ENCODE measurements at places on chromosomes 3 and 15.

DNA sequence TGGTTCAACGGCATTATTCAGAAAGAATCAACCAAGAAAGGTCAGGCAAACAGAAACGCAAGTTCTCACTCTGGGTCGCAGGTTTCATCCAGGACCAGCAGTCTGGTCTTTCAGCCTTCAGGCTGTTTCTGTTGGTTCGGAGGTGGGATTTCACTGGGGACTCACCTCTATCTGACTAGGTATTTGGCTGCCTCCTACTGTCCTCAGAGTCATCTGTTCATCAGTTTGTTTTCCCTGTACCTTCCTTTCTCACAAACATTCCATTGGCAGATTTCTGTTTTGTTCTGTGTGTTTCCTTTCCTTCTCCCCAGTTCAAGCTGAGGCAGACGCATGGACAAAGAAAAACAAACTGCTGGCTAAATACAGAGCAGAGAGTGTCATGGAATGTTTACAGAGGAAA, 1046.6 kb upstream of the CFAP20DC start:
- no peak for DNase-seq

- DNase-seq, result no peak
Observed at GRCh38 chr15:64131547-64131946, 20.0 kb upstream of the SNX22 start.

GRCh38 chr15:63422891-63423590, 41.4 kb upstream of the CA12 start:
- no peak for DNase-seq

GRCh38 chr15:93109336-93110102, 20.5 kb upstream of the RGMA start:
- no peak for DNase-seq

DNA sequence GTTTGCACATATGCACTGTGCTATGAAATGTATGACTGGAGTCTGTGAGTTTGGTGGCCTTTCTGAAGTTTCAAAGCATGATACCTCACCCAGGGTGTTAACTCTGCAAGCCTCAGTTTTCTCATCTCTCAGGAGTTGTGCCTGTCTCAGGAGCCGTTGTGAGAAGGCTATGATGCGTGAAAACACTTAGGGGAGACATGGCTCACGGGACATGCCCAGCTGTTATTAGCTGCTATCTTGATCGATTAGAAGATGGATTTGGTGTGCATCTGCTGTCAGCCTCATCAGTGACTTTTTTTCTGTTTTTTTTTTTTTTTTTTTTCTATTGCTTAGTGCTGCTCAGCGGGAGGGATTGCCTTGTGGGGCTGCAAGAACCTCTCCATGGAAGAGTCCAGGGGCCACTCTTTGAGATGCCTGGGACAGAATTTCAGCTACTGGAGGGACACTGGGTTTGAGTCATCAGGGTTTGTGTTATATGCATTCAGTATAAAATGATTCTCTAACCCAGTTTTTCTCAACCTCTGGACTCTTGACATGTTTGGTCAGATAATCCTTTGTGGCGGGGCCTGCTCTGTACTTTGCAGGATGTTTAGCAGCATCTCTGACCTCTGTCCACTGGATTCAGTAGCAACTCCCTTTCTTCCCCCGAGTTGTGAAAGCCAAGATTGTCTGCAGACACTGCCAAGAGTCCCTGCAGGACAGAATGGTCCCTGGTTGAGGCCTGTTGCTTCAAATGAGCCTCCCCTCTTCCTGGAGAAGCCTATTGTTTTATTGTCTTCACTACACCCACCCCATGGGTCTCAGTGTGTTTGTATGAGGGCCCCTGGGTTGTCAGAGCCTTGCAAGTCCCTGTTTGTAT, 181.4 kb downstream of the CACNA2D3 start:
- no peak for DNase-seq

DNA sequence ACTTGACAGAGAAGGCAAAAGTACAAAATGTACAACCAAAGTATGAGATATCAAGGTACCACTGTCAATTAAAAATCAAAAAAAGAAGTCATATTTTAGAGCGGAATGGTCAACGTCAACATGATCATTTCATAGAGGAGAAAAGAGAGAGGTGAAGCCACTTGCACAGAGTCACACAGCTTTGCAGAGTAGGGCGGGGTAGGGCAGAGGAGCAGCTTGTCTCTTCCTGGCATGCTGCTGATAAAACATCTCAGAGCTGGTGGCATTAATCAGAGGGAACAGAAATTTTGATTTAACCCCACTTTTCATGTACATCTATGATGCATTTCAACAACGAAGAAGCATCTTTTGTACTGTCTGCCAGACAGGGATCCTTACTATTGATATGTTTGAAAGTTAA, 5.2 kb upstream of the IGF1R start:
- DNase-seq, result no peak

GRCh38 chr15:88912500-88912921, 668 bp downstream of the MFGE8 start:
- no peak for DNase-seq

DNA sequence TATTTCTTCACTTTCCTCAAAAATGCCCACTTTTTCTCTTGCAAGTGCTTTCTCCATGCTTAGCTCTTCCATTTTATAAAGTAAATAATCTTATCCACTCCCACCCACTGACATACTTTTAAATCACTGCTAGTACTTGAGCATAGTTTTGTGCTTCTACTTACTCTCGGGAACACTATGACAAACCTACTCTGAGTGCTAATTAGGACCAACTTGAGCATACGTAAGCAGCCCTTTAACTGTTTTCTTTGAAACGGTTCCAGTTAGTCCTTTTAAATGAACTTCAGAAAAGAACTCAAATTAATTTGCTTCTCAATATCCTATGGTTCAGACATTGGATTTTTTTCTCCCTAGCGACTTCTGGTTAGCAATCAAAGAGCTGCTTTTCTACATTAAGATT, 280.0 kb upstream of the SOX2 start:
- DNase-seq, result no peak

DNA sequence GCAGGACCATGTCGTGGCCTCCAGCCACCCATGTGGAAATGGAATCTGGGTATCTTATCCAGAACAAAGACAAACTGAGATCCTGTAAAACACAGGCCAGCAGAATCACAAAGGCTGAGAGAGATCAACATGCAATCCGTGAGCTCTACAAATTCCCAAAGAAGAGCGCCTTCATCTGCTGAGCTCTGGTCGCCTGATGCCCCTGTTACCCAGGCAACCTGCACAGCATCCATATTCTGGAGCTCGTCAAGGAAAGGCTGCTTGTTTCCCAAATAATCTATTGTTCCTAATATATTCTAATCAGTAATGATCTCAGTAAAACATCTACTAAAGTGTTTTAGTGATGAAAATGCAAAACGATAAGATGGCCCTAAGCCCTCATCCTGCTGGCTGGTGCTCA, 133.6 kb downstream of the OCA2 start:
- DNase-seq, result no peak

DNA sequence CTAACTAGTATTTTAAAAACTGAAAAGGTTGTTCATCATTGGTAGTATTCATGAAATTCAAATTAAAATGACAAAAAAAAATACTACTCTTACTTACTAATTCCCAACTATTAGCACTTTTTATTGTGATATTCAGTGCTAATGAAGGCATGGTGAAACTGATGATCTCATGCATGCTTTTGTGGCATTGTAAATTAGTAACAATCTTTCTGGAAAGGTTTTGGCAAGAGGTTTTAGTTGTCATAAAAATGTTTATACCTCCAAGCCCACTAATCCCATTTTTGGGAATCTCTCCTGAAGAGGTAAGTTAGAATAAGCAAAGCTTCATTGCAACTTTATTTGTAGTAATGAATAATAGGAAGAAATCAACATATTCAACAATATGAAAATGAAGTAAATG, 53.0 kb downstream of the LYSMD4 start:
- DNase-seq, result no peak

DNA sequence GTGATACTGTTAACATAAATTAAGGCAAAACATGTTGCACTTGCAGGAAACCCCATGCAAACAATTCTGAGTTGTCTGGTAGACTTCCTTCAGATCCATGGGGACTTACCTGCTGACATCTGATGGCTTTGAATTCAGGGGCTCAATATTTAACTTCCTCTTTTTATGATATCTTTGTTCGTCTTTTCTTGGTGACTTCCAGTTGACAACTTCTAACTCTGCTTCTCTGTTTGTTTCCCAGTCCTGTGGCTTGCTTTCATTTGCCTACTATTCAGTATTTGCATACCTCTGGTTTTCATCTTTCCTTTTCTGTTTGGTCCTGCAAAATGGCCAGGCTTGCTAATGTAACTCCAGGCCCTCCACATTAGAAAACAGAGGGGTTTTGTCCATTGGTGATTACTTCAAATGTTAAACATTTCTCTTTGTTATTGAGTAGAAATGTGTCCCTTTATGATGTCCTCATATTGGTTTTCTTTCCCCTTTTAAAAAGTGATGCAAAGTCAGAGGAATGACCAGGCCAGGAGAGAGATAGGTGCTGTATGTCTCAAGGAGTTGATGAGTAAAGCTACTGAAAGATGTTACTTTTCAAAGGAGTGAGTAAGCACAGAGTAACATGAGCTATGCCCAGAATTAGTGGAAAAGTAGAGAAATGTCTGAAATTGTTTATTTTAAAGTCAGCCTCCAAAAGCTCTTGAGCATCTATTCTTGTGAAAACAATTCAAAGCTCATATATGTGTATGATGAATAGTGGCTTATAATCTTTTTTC, 335.9 kb downstream of the LPP start:
- DNase-seq, result no peak

DNA sequence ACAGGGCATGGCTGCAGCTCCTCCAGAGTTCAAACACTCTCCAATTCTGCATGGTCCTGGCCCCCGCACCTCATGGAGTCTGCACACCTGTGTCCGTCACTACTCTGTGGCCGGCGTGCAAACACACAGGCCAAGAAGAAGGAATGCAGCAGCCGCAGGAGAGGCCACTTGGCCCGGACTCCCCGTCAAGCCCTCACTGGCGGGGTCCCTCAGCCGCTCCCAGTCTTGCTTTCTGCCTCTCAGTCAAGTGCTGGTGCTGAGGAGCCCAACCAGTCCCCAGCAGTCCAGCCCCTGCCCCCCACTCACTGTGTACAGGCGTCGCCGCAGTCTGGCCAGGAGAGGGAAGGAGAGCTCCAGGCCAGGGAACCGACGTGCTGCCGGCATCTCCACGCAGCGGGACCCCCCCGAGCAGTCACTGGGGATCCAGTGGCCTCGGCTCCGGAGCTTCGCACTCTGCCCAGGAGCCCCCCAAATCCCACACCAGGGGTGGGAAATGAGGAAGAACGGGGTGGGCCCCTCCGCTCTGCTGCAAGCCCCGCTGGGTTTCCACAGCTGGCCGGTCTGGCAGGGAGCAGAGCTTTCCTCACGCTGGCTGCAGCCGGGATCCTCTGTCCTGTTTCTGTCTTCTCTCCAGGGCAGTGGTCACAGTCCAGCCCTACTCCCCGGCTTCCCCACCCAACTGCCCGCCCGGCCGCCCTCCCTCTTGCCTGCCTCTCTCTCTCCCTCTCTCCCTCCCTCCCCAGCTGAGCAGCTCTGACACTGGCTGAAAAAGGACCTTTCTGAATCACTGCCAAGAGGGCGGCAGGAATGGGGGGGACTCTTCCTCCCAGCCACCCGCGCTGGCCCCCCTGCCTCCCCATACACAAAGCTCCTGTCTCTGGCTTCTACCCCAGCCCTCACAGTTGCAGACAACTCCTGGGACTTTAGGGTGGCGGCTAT, 16.0 kb downstream of the TNK2 start:
- no peak for DNase-seq

DNA sequence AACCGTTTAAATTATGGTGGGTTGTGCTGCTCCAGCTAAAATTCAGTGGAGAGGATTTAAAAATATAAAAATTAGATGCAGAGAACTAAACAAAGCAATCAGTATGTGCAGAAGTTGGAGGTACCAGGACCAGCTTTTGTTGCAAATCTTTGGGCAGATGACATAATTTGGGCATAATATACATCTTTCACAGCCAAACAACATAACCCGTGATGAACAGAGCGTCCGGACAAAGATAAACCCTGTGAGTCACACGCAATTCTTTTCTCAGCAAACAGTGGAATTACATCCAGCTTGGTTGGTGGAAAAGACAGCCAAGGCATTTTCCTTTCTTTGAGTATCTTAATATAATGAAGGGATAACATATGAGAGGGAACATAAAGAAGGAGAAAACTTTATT, 419.4 kb upstream of the ADAMTS9 start:
- no peak for DNase-seq

DNA sequence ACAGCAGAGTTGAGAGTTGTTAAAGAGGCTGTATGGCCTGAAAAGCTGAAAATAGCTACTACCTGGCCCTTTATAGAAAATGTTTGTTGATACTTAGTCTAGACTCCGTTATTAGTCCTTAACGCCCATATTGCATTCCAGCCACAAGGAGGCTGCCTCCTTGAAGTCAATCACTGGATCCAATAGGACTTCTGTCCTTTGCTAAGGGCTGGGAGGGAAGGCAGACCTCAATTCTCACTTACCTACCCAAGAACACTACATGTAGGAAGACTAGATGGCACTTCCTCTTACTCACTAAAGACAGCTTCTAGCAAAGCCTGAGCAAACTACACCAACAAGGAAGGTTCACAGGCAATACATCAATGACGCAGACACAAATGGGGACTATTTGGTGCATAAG, 139.5 kb upstream of the HACD2 start:
- DNase-seq, result no peak

DNA sequence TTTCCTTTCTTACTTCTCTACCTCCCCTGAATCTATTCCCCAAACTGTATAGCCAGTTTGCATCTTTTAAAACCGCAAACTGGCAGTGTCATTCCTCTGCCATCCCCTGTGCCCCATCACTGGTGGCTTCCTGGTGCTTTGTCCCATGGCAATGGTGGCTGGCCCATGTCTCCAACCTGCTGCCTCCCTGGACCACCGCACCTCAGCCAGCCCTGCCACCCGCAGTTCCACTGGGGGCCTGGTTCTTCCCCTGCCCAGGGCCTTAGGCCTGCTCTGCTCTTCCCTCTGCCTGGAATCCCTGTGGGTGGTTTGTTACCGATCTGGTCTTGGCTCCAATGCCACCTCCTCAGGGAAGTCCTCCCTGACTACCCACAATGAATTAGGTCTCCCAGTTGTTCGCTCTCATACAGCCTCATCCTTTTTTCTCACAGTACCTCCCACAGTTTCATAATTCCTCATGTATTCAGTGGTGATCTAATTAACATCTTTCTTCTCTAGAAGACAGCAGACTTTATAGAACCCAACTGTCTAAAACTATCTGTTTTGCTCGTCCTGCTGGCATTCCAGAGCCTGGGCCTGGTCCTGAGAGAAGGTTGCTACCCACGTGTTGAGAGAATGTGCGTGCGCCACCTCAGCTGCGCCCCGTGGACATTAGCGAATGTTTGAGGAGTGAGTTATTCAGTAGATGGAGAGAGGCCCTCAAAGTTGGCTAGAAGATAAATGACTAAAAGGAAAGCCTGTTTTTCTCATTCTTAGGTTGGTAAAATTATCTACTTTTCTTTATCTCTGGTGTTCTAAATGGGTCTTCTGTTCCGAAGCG, 130.1 kb downstream of the DNAJB8 start:
- no peak for DNase-seq

GRCh38 chr3:134197681-134198261, 52.9 kb downstream of the RYK start:
- DNase-seq, result no peak
